Activated CD8-positive, alpha-beta memory T cell treated with anti-CD3 and anti-CD28 coated beads for 48 hours (primary cell): ENCODE measurements at places on chromosomes 6 and 20.

DNA sequence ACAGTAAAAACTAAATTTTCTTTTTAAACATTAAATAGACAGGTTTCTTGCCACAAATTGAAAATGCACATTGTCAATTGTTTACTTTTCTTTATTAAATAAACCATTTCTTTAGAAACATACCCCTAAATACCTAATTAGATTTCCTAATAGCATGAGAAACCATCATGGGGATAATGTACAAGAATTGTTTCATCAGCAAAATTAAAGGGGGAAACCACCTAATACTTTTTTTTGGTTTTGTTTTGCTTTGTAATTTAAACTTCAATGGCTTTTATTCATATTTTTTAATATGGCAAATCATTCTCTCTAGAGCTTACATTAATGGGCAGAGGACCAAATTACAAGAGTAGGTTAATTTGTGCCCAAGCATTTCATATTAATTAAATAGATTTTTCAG lies 987.9 kb downstream of the EPHA7 start:
- no peak for DNase-seq

GRCh38 chr20:39607141-39607540 lies 645.0 kb downstream of the DHX35 start:
- no peak for DNase-seq

DNA sequence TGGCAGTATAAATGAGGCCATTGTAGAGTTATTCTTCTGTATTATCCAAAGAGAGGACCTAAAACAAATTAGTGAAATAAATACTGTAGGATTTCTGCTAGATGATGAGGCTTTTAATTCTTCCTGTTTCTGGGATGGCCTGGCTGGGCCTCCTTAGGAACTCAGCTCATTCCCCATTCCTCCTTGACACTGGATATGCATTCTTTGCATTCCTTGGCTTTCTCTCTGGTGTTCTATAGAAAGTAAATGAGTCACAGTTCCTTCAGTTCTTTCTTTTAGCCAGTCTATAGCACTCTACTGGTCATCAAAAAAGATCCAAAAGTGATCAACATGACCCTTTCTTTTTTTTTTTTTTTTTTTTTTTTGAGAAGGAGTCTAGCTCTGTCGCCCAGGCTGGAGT lies 8.6 kb downstream of the OR10C1 start:
- no peak for DNase-seq

DNA sequence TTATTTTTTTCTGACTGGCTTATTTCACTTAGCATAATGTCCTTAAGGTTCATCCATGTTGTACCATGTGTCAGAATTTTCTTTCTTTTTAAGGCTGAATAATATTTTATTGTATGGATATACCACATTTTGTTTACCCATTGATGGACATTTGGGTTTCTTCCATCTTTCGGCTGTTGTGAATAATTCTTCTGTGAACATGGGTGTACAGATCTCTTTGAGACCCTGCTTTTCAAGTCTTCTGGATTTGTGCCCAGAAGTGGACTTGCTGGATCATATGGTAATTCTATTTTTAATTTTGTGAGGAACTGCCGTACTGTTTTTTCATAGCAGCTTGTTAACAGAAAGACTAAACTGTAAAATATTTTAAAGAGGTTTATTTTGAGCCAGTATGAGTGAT lies 94.6 kb upstream of the TMEM181 start:
- DNase-seq = no peak

DNA sequence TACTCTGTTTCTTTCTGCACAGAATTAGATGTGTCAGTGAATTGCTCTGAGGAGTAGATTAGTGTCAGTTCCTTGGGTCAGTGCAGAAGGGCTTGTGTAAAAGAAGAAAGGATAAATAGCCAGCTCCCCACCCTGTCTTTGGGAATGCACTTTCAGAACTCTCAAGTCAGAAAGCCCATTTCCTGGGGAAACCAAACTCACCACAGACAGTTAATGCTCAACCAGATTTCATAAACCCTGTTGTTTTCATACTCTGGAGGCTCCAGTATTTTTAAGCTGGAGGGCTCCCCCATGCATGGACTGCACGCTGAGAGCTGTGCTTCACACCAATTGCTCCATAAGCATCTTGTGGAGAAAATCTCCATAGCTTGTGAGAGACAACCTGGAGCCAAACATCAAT lies 449.7 kb downstream of the CDH26 start:
- DNase-seq = no peak

GRCh38 chr20:62644802-62645496 lies 2.6 kb downstream of the SLCO4A1 start:
- DNase-seq = no peak

DNA sequence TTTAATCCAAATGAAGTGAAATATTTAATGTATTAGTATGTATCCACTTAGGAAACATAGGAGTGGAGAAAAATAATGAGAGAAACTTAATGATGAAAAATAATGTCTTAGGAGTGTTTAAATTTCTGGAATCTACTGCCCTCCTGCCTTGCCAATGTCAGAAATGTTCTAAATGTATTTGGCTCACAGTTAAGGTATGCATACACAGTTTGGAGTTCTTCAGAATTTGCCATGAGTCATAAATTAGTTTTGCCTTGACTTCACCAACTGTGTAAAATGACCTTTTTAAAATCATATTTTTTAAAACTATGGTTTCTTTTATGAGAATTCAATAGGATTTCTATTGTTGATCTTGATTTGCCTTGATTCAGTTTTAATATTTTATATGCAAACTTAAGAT lies 191.7 kb upstream of the HSF2 start:
- DNase-seq = no peak

DNA sequence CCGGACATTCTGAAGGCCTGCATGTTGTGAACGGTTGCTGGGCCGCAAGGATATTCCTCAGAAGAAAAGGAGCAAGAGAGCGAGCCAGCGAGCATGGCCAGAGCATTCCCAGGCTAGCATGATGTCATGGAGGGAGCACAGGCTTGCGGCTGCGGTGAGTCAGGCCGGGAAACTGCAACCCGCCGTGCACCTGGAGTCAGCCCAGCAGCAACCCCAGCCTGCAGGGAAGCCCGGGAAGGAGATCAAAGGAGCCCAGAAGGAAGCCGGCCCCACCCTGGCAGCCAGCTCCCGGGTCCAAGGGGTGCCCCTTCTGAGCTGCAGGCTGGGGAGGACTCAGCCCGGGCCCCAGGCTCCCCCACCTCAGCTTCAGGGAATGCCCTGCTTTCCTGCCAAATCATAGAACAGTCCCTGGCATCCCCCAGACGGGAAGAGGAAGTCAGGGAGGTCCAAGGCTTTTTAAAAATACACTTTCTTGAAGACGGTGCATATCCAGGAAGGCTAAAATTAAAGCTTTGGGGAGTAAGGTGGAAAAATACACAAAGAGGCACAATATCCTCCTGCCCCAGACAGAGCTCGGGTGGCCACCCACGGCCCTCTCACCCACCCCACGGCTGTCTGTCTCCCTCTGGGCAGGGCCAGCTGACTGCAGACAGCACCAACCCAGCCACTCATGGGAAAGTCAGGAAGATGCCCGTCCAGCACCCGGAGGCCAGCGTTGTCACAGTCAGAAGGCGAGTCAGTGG lies 53.7 kb downstream of the BMP7 start:
- DNase-seq = no peak

GRCh38 chr6:16764188-16764950 lies 3.1 kb upstream of the ATXN1 start:
- no peak for DNase-seq

GRCh38 chr20:57953638-57954037 lies 243.8 kb upstream of the PMEPA1 start:
- DNase-seq = no peak

GRCh38 chr6:11514672-11515071 lies 22.9 kb upstream of the TMEM170B start:
- DNase-seq = no peak

- no peak for DNase-seq
These were observed 26.6 kb upstream of the KLHL31 start for GRCh38 chr6:53692172-53692571.

DNA sequence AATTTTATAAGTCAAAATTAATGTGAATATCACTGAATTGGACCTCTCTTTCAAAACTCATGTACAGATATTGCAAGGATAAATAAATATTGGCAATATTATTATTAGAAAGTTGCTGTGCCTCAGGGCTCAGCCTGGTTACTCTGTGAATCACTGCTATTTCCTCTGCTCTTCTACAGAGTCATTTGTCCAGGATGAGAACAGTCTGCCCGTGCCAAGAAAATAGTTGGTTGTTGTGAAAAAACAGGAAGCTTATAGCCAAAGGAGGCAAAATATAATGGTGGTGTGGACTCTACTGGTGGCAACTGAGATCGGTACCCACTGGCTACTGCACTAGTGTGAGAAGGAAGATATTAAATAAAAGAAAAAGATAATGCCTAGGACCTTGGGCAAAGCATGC lies 93.6 kb downstream of the RIMS1 start:
- DNase-seq = no peak

DNA sequence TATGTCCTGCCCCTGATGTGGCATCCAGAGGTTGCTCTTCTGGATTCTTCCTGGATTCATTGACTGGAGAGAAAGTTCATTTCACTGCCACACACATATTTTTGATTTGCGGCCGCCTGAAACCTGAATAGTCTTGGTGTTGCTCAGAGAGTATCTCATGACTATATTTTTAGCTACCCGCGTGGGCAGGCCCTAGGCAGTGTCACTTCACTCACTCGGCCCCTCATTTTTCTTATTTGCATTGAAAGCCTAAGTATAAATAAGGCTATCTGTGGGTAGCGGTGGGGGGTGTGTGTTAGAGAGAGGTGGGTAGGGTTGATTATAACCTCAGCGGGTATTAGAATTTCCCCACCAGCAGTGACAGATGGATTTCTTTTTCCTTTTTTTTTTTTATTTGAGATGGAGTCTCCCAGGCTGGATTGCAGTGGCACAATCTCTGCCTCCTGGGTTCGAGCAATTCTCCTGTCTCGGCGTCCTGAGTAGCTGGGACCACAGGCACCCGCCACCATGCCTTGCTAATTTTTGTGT lies 113.5 kb downstream of the JARID2 start:
- DNase-seq = no peak

DNA sequence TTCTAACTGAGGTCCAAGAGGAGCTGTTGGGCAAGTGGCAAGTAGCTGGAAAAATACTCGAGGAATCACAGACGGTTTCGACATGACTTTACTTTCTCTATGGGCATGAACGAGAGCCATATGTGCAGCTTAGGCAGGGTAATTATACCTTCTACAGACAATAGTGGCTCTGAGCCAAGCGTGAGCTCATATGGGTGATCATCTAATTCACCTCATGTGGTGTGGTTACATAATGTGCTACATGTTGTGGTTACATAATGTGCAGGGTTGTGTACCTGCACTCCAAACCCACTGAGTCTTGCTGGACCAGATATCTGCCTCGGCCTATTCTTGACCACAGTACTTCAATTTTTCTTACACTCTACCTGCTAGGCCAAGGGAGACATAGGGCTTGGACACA lies 771.7 kb upstream of the EYS start:
- DNase-seq = no peak

DNA sequence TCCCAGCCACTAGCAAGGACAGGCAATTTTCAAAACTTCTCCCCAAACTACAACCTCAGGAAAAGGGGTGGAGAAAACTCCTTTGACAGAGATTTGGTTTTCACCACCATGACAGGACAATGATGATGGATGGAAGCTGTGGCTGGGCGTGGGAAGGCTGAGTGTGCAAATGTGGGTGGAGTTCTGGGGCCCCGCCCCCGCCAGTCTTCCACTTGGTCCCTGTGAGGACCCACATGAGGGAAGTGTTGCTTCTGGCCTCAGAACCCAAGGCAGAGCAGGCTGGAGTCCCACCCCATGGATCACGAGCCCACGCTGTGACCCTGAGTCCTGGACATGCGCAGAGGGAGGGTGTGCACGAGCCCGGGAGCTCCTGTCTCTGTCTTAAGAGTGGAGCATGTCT lies 21.5 kb upstream of the MRGBP start:
- no peak for DNase-seq

GRCh38 chr6:854406-855118 lies 161.6 kb upstream of the EXOC2 start:
- no peak for DNase-seq

DNA sequence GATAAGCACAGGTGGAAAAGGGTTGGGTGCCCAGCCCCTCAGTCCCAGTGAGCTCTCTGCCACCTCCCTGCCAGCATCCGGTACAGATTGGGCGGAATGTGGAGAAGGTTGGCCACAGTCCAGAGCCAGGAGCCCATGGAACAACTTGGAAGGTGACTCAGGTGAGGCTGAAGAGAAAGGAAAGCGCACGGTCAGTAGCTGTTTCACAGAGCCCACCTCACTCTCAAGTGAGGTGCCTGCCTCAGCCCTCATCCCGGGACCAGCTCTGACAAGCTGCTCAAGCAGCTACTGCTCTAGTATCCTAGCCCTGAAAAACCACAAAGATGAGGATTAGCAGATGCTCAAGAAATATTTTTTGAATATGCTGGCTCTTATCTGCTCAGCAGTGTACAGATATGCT lies 1.1 kb upstream of the MMP24OS start:
- DNase-seq = no peak

DNA sequence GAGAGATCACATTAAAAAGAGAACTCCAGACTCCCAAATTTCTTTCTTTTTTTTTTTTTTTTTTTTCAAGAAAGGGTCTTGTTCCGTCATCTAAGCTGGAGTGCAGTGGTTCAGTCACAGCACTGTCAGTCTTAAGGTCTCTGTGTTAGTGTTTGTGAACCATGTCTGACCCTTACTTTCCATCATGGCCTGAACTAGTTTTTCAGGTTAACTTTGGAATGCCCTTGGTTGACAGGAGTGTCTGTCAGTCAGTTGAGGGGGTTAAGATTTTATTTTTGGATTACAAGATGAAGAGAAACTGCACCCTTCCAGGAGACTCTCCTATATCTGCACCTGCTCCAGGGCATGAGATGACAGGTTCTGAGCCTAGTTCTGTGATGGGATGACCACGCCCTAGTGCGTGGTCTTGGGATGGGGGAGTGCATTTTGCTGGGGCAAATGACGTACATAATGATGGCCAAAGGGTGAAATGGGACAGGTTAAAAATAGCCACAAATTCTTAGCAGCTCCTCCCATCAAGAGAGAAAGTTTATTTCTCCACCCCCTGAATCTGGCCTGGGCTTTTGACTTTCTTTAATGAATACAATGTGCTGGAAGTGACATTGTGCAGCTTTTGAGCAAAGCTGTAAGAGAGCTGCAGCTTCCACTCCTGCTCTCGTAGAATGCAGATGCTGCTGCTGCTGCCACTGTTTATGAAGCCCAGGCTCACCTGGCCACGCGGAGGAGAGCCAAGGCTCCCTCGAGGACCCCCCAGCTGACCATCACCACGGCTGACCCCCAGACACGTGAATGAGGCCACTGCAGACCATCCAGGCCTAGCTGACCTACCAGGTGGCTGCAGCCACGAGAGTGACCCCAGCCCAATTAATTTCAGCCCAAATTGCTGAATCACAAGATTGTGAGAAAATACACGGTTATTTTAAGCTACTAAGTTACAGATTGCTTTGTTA lies 29.7 kb upstream of the FAM50B start:
- DNase-seq = no peak

- no peak for DNase-seq
These were observed 11.9 kb downstream of the VSTM2L start for GRCh38 chr20:37914672-37915433.
